ENCODE measurements at places on chromosomes 13 and 19. TPM values are rescaled to one million over a fixed set of nuclear protein-coding genes. Genes with fewer than 3 reads are reported as not detected.

GRCh38 chr19:53810187-53810546, 13.9 kb downstream of the NLRP12 start:
- no peak for DNase-seq

DNA sequence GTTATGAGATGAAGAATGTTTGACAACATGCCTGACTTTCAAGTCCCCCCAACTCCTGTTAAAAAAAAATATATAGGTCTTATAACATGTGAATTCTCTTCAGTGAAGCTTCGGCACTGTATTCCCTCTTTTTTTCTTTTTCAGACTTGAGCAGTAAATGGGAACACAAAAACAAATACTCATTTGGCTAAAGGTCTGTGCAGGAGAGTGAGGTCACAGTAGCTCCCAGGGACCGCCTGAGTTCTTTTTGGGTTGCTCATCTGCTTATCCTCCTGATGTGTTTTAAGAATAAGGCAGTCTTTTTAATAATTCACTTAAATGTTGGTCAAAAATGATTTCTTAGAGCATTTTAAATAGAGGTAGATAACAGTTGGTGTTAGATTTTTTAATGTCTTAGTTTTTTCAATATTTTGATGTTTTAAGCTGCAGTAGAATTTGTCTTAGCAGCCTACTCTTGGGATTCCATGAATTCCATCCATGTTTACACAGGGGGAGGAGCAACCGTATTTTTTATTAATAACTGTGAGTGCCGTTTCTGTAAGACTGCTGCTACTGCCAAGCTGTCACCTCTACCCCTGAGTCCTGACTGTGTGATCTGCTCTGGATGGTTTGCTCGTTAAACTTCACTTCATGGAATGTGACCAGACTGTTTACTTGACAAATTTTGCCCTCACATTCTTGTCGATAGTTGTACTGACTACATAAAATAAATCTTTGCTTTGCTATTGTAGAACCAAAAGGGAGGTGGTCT, 14.9 kb downstream of the HNRNPM start:
- DNase-seq: no peak

The SLC10A2 gene
- 0.34 TPM for polyA plus RNA-seq

The WASF3 gene
- 55.6 TPM for polyA plus RNA-seq

The DOCK6 gene
- polyA plus RNA-seq: 39.1 TPM
